ENCODE measurements at places on chromosomes 12 and 14.
A peak's percentile ranks its signal among the peaks of the same experiment; 100 is the strongest.

DNA sequence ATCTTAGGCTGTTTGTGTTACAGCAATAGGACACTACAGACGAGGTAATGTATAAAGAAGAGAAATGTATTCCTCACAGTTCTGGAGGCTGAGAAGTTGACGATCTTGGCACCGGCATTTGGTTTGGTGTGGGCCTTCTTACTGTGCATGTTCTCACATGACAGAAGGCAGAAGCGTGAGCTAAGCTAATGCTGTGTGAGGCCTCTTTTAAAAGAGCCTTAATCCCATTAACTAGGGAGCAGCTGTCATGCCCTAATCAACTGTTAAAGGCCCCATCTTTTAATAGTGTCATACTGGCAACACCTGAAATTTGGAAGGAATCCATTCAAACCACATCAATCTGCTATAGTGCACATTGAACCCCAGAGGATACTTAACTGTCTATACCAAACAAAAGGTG, 992.9 kb downstream of the GALC start:
- no peak for DNase-seq

GRCh38 chr14:102362545-102363181, at the start of the genes CINP and TECPR2:
TSS of gene CINP (minus strand) at chr14:102362890. CDS start at chr14:102362851, 39 bp downstream.
TSS of gene TECPR2 (plus strand) at chr14:102362941. CDS start at chr14:102376722, 13,781 bp downstream.
- DNase-seq: peak; percentile 64

GRCh38 chr12:57191410-57191809, 25.2 kb upstream of the NXPH4 start:
- DNase-seq: no peak

DNA sequence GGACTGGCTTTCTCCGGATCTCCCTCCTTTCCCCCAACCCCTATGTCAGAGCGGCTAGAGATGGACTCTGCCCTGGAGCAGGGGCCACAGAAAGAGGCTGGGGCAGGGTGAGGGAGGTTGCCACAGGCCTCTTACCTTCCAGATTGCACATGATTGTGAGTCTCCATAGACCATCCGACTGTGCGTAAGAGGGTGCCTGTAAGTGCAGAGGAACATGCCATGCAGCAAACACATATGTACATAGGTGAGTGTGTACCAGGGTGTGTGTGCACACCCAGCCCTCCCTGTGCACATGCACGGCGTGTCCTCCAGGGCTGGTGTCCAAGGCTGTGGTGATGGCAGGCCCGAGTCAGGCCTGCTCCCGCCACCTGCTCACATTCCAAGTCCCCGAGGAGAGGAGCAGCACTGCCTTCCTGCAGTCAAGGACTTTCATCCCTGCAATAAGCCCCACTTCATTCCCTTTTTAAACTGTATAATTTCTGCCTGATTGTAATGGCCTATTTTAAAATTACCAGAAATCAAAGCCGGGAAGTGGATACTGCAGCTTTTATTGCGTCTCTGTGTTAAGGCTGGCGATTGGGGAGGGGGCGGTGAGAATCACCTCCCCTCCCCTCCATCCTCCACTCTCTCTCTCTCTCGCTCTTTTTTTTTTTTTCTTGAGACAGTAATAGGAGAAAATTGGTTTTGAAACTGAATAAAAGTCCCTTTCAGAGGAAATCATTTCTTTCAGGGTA, 28.5 kb downstream of the FAM222A start:
- DNase-seq: no peak

Measured in DMS153 (cell line).